H7 (cell line): ENCODE measurements at places on chromosomes 4 and X. TPM values are rescaled to one million over a fixed set of nuclear protein-coding genes. Genes with fewer than 3 reads are reported as not detected.
A peak's percentile ranks its signal among the peaks of the same experiment; 100 is the strongest.

CYBB gene
- total RNA-seq, result 0.14 TPM in 1 of 2 replicates, not detected in the other

GATA1 gene
- not detected in 2 replicates for total RNA-seq

CCKAR gene
- total RNA-seq, result not detected in 2 replicates

KCNE5 gene
- 0.74 and 4.0 TPM in 2 replicates for total RNA-seq

DIAPH2 gene
- total RNA-seq, result 20.4 and 30.1 TPM in 2 replicates

SHISA3 gene
- total RNA-seq, result 1.6 and 2.2 TPM in 2 replicates

GAGE10 gene
- not detected in 2 replicates for total RNA-seq

IBSP gene
- total RNA-seq, result not detected in 2 replicates

LRCH2 gene
- 4.5 and 7.5 TPM in 2 replicates for total RNA-seq

TMSB15C gene
- 3.5 and 5.2 TPM in 2 replicates for total RNA-seq

DNA sequence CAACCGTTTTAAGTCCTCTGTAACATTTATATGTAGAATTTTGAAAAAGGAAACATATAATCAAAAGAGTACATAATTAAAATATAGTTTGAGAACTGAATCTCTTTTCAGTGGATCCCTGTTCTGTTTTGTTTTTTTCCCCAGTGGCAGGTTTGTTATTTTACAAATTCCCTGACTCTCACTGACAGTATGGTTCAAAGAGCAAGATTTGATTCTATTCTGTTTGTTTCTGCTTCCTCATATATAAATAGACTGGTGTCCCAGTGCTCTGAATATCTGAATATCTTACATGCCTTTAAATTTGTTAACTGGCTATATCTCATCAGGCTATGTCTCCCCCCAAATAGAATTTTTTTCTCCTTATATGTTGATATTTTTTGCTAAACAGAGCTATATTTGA lies 16.6 kb downstream of the SULT1E1 start:
- DNase-seq, result no peak

GRCh38 chr4:152676052-152676854 lies 3.5 kb downstream of the TMEM154 start:
- DNase-seq, result no peak

GRCh38 chrX:9464435-9465371 lies at the start of gene TBL1X:
TSS of gene TBL1X (plus strand) at chrX:9465058. CDS start at chrX:9653587, 188,529 bp downstream.
- peak; percentile 91 for DNase-seq

GRCh38 chr4:111435986-111436744 lies 709.1 kb upstream of the FAM241A start:
- DNase-seq, result no peak

GRCh38 chr4:23374259-23374658 lies 515.6 kb downstream of the PPARGC1A start:
- DNase-seq, result no peak

DNA sequence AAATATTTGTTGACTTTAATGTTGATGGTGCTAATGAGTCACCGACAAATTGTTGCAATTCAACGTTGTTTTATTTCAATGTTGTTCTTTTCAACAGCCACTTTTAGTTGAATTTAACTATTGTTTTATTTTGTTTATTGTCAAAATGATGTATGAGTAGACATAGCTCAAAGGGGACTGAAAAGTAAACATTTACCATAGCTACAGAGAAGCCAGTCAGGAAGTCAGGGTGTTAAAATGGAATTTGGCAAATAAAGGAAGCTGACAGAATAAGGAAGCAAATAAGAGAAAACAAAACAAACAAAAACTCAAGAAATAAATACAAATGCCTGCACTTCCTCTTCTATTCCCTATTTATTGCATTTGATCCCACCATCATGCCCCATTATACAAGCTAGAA lies 648.4 kb upstream of the HTR2C start:
- DNase-seq, result no peak

DNA sequence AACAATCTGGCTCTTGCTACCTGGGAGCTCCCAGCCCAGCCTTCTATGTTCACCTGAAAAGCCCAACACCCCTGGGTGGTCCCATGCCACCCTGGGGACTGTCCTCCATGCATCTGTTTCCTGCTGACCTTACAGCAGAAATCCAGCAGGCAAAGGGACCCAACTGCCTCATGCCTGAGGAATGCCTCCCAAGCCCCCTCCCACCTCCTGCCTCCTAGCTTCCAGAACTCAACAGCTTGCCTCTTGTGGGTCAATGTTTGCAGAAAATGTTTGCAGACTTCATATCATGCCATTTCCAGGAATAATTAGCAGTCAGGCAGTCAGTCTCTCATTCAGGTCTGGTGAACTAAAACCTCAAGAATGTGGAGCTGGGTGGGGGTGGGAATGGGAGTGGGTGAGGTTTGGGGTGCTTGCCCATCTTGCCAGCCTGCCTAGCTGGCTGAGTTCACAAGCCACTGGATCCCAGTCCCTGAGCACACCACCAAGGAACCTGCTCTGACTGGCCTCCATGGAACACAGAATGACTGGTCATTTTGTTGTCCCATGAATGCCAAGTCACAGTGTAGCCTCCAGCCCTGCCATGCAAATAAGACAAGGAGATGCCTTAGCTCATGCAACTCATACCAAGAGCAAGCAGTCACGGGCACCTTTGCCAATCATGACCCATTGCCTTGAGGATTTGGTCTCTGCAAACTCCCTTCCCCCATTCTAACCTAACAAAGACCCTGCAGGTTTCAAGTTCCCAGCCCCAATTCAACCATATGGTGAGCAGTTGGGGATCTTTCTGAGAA lies 12.1 kb upstream of the PLAC1 start:
- peak; percentile 47 for DNase-seq

DNA sequence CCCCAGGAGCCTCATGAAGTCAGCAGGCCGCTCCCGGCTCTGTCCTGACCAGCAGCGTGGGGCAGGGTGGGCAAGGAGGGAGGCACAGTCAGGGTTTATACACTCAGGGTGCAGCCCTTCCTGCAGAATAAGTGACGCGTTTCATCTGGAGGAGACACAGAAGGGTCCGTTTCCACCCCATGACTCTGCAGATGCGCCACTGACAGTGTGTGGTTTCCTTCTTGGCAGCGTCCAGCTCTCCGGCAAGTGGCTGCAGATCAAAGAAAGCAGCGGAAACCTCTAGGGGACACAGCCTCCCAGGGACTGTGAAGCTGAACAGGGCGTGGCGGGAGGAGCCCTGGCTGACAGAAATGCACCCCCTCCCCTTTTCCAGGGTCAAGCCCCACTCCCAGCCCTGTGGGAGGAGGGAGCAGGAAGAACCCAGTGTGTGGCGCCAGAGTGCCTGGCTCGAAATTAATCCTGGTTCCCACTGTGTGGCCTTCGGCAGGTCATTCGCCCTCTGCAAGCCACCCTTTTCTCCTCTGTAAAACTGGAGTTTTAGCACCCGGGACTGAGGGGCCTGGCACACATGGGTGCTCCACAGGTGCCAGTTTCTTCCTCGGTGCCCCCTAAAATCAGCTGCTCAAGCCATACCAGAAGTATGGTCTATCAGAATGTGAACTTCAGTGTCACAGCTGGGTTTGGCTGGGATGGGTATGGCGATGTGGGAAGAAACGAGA lies 17.3 kb upstream of the TBC1D14 start:
- peak; percentile 89 for DNase-seq

DNA sequence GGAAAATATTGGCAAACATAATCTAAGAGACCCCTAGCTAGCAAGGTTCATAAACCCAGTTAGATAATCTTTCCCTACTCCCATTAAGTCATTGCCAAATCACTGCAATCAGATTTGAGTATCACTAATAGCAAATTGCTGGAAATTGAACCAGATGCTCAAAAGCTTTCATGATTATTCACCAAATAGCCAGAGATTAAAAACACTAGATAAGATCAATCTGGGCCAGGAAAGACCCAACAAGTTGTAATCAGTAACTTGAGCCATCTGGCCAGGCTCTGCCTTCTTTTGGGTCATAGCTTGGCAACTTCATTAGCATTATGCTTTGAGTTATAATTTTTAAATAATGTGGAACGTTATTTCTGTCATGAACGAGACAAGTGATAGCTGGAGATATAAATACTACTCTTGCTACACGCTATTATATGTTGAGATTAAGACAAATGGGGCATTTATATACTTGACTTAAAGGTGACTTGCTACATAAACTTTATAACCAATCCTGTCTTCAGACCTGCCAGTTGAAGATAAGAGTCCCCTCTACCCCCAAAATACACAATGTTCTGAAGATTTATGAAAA lies 196.6 kb upstream of the EDNRA start:
- DNase-seq, result no peak

GRCh38 chr4:158671915-158672806 lies at the start of gene ETFDH:
TSS of gene ETFDH (plus strand) at chr4:158672296. CDS start at chr4:158672457, 161 bp downstream.
- peak; percentile 93 for DNase-seq

- DNase-seq, result no peak
These were observed 116.6 kb upstream of the TENM3 start for GRCh38 chr4:182126603-182127002.

DNA sequence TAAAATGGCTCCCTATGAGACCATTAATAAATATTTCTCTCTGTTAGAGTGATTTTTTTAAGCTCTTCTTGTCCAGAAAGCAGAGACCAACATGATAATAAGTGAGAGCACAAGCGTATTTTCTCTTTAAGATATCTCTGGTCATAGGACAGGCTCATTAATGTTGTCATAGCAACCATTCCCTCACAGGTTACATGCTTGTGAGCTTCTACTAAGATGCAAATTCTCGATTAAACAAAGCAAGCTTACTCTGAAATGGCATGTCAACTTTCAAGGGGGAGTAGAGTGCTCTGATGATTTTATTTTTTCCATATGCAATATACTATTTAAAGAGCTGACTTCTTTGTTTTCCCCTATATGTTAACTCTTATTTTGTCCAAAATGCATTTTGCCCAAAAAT lies 487.2 kb upstream of the LCORL start:
- DNase-seq, result no peak

- no peak for DNase-seq
These were observed 3.1 kb upstream of the CSN3 start for GRCh38 chr4:70239131-70239883.

GRCh38 chr4:6873792-6874461 lies 35.7 kb upstream of the TBC1D14 start:
- DNase-seq, result peak; percentile 67

- DNase-seq, result no peak
These were observed 6.9 kb upstream of the BBS7 start for GRCh38 chr4:121877041-121877773.

DNA sequence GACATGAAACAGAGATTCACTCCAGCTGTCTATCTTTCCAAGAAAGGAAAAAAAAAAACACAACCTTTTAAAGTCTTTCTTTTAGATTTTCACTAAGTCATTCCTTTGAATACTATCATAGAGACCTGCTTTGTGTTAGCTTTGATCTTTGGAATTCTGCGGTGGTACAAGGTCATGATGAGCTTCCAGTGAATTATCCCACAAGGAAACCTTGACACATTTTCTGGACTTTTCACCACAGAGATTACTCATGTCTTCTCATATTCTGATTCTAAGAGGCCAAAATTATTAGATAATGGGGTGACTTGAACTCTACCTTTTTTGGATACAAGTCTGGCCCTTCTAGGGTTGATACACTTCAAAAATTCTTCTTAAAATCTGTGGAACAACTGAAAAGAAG lies 201.6 kb downstream of the PACRGL start:
- DNase-seq, result no peak

- DNase-seq, result peak; percentile 18
These were observed 17.2 kb downstream of the SPIN3 start for GRCh38 chrX:56978172-56978571.

DNA sequence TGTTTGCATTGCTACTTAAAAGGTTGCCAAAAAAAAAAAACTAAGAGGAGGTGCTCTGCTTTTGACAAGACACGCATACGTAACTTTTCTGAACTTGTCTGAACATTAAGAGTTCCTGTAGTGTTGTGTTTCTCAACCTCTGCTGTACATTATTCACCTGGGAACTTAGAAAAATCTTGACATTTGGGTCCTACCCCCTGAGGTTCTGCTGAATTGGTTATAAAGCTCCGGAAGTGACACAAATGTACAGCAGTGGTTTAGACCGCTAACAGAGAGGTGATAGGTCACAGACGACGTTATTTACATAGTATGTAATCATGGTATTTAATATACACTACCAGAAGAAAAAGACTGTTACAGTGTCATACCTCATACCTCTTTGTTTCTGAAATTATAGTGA lies 61.1 kb downstream of the CPEB2 start:
- DNase-seq, result no peak

DNA sequence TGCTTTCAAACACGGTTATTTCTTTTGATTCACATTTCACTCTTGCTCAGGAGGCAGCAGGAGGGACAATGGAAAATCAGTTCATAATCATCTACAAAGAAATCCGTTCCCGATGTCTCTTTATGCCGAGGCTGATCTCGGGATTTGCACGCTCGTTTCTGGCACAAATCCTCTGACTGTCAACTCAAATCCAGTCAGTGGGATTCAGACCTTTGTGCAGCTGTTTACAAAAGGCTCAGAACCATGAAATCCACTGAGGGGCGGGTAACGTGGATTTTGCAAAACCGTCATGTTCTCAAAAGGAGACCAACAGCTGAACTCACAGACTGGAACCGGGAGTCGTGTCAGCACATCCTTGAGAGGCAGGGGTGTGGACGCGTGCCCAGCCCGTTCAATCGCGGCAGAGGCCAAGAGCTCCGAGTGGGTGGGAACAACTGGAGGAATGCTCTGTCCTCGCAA lies 46.4 kb downstream of the ACOX3 start:
- no peak for DNase-seq

DNA sequence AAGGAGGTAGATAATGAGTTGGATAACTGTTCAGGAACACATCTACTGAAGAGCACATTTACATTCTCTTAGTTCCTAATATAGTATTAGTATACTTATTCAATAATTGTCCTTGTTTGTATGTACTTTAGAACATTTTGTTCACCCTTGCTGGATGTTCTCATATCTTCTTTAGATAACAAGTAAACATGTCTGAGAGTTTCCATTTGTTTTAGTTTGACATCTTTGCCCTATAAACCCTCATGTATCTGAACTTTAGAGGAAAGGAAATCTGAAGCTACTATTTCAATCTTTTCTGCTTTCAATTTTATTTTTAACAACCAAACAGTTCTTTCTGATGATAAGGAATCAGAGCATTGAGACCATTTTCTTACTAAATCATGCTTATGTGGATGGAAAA lies 518.6 kb downstream of the RPA4 start:
- DNase-seq, result no peak

GRCh38 chrX:46572340-46572936 lies 1.1 kb upstream of the CHST7 start:
- DNase-seq, result no peak

DNA sequence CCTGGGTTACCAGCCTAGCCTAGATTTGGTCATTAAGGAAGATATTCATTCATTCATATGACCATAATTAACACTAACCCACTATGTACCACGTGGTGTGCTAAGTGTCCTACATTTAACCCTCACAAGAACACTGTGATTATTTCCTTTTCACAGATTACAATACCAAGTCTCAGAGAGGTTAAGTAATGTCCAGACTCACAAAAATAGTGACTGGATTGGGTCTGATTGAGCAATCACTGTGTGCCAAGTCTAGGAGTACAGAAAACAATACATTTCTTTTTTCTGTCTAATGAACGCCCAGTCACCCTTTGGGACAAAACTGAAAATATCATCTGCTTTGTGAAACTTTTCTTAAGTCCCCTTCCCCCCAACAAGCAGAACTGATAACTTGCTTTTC lies 7.6 kb upstream of the DLG3 start:
- DNase-seq, result no peak
